ENCODE measurements at places on chromosomes 5 and 9.

GRCh38 chr9:111752455-111752854, 42.3 kb downstream of the SHOC1 start:
- DNase-seq, result no peak

DNA sequence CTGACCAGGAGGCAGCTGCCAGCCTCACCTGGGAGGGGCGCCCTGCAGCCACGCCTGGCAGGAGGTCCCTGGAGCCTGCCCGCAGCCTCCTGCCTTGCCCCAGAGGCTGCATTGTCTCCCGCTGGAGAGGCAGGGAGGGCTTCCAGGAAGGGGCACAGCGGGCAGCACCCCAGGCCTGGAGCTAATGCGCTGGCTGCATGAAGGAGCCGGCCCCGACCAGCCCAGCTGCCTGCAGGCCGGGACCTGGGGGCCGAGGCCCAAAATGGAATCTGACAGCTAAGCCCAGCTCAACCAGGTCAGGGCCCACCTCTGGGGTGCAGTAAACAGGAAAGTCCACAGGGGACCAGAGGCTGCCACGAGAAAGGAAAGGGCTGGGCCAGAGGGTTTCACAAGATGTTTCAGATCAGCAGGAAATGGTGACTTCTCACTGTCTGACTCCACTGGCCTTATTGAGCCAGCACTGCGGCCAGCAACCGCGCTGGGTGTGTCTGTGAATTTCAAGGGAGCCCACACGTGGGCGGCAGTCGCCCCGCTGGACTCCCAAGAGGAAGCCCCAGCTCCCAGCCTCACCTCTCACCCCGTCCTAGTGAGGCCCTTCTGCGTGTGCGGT, 18.6 kb upstream of the NOTCH1 start:
- peak; percentile 96 for DNase-seq

GRCh38 chr5:144195448-144195847, 24.8 kb downstream of the KCTD16 start:
- no peak for DNase-seq

GRCh38 chr9:32371279-32371678, 13.2 kb upstream of the ACO1 start:
- no peak for DNase-seq

DNA sequence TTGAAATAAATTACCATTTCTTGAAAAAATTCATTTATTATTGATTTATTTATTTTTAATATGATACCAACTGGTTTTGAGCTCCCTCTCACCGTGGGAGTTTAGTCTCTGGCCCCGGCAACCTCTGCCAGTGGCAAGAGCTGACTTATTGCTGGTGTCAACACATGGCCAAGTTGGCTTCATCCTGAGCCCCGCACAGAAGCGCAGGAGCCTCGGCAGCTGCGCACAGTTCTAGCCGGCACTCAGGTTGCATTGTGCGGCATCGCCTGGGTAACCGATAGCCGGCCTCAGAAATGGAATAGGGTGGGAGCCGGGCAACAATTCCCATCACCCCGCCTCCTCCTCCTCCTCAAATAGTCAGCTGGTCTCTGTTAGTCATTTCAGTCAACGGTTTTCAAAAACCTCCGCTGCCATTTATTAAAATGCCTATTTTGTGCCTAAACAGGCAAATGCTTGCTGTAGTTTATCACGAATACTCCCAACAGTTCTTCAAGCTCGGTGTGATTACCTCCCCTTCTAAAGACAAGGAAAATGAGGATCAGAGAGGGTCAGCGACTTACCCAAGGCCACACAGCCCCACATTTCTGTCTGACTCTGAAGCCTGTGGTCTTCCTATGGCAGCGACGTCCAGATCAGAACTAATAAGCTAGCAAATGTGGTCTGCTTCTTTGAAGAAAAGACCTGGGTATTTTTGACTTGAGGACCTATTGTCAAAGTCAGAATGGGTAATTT, 15.7 kb upstream of the MSX2 start:
- DNase-seq, result no peak

GRCh38 chr9:89956331-89956730, 351.5 kb downstream of the GADD45G start:
- no peak for DNase-seq

- DNase-seq, result peak; percentile 95
These were observed 21.0 kb downstream of the RUSC2 start for GRCh38 chr9:35510754-35511428.

GRCh38 chr9:1938675-1939170, 76.4 kb upstream of the SMARCA2 start:
- DNase-seq, result no peak

- DNase-seq, result no peak
These were observed 278.3 kb downstream of the TMEM38B start for GRCh38 chr9:105972466-105973204.

GRCh38 chr5:129046151-129046550, 48.4 kb upstream of the ISOC1 start:
- no peak for DNase-seq

GRCh38 chr9:101707721-101708120, 30.7 kb downstream of the GRIN3A start:
- DNase-seq, result no peak

DNA sequence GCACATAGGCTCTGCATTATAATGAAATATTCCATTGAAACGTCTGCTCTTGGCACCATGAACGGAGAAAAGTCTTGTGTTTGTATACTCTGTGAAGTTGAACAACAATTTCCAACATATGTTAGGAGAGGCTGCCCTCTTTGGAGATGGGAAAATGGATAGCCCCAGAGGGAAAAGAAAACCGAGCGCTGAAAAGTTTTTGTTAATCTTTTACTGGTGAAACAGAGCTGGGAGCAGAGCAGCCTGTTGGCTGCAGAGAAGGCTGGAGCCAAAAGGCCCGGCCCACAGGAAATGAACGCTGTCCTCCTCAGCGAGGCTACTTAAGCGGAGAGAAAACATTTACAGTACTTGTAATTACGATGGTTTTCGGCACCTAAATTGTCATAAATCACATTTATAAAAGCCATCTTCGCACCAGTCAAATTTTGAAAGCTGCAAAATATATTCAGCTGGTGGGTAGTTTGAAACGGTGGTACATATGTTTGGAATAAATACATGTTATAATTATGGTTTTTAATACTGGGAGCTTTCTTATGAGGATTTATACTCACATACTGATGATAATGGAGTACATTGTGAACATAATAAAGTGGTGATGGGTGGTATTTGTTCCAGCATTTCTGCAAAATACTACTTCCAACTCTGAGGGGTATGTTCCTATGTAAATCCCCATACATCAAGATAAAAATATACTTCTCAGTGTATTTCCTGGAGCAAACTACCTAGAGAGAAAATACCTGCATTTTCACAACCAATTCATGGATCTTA, 129.6 kb upstream of the CNTLN start:
- no peak for DNase-seq

GRCh38 chr5:181149806-181150733, 2.7 kb downstream of the OR2V2 start:
- no peak for DNase-seq

DNA sequence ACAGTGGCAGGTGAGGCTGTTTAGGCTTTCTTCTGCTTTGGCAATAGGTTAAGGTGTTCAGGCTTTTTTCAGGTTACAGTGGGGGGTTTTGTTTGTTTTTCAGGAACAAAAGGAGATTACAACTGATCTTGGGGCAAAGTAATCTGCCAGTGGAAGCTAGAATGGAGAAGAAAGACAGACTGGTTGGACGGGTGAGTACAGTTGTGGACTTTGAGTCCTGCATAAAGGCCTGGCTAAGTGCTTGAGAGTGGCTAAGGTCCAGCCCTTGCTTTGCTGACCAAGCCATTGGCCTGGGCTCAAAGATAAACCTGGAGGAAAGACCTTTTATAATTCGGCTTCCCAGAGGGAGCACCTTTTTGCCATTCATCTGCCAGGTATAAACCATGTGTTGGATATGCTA, 63.1 kb downstream of the MTMR12 start:
- no peak for DNase-seq

GRCh38 chr5:90547072-90547536, 11.5 kb upstream of the ADGRV1 start:
- no peak for DNase-seq

GRCh38 chr5:160837749-160838593, 14.0 kb downstream of the ATP10B start:
- no peak for DNase-seq

- peak; percentile 88 for DNase-seq
These were observed 59.9 kb upstream of the TLR4 start for GRCh38 chr9:117644133-117644931.

GRCh38 chr9:13266167-13266566, 13.3 kb downstream of the MPDZ start:
- no peak for DNase-seq

GRCh38 chr9:94952565-94953373, 226.3 kb downstream of the AOPEP start:
- no peak for DNase-seq

DNA sequence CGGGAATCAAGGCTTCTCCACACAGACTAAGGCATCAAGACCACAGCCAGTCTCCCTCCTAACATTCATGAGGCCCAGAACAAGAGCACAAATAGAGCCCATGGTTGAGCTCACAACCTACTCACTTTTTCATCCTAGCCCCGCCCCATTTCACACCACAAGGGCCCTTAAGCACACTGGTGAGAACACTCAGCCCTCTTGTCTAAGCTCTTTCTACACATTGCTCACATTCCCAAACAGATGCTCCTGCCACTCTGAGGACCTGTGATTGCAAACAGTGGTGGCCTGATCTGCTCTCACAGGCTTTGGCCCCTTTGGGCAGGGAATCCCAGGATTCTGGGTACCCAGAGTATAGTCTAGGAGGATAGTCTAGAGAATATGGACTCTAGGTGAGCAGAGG, 54.0 kb downstream of the FEM1C start:
- DNase-seq, result no peak

GRCh38 chr5:119840175-119840574, 210.8 kb downstream of the FAM170A start:
- no peak for DNase-seq

Measured in posterior vena cava (tissue), 2 donors.